GM23248 (cell line): ENCODE measurements at places on chromosomes 3 and 15. TPM values are rescaled to one million over a fixed set of nuclear protein-coding genes. Genes with fewer than 3 reads are reported as not detected.

Gene KLHL6
- total RNA-seq = not detected in 2 replicates

Gene COL7A1
- total RNA-seq = 27.9 and 33.6 TPM in 2 replicates

Gene GTPBP8
- 20.1 and 34.3 TPM in 2 replicates for total RNA-seq

Gene IMP3
- total RNA-seq = 138 and 154 TPM in 2 replicates

Gene OXSM
- 13.1 and 17.5 TPM in 2 replicates for total RNA-seq

Gene OXTR
- 269 and 340 TPM in 2 replicates for total RNA-seq

Gene CXCR6
- not detected in 2 replicates for total RNA-seq

Gene PSTPIP1
- total RNA-seq = 0.38 TPM in 1 of 2 replicates, not detected in the other

Gene MASP1
- 32.1 and 52.3 TPM in 2 replicates for total RNA-seq

Gene BCL2A1
- total RNA-seq = 1.6 TPM in 1 of 2 replicates, not detected in the other

Gene MESP2
- not detected in 2 replicates for total RNA-seq

Gene SUSD5
- total RNA-seq = 0.11 and 0.13 TPM in 2 replicates

Gene GHRL
- not detected in 2 replicates for total RNA-seq

Gene KCNH8
- total RNA-seq = not detected in 2 replicates

Gene ADAMTS17
- not detected in 2 replicates for total RNA-seq

Gene C2CD4A
- not detected in 2 replicates for total RNA-seq

Gene XCR1
- total RNA-seq = not detected in 2 replicates

Gene DNAH1
- total RNA-seq = 4.0 and 7.0 TPM in 2 replicates

Gene SENP2
- 19.0 and 20.4 TPM in 2 replicates for total RNA-seq

Gene CTXN2
- not detected in 2 replicates for total RNA-seq

Gene CPB1
- not detected in 2 replicates for total RNA-seq

Gene A4GNT
- not detected in 2 replicates for total RNA-seq

Gene SSUH2
- 0.13 and 0.76 TPM in 2 replicates for total RNA-seq

Gene USP13
- 4.6 and 8.2 TPM in 2 replicates for total RNA-seq

Gene NEIL1
- 2.9 and 15.9 TPM in 2 replicates for total RNA-seq

Gene FMN1
- 2.0 and 2.2 TPM in 2 replicates for total RNA-seq

Gene CSPG5
- 0.54 TPM in 1 of 2 replicates, not detected in the other for total RNA-seq

Gene NCKIPSD
- total RNA-seq = 32.5 and 39.3 TPM in 2 replicates

Gene ALDH1A3
- 5.8 and 9.9 TPM in 2 replicates for total RNA-seq

Gene CCDC71
- total RNA-seq = 35.4 and 39.7 TPM in 2 replicates

Gene CELSR3
- total RNA-seq = 1.4 TPM in 2 replicates

Gene MUC20
- total RNA-seq = not detected in 2 replicates

Gene SERPINI2
- not detected in 2 replicates for total RNA-seq

Gene TM4SF18
- not detected in 2 replicates for total RNA-seq

Gene CYB561D2
- 29.0 and 37.7 TPM in 2 replicates for total RNA-seq

Gene MST1R
- 0.32 TPM in 1 of 2 replicates, not detected in the other for total RNA-seq

Gene FAM174B
- 1.9 and 4.4 TPM in 2 replicates for total RNA-seq

Gene TFRC
- total RNA-seq = 106 and 107 TPM in 2 replicates

Gene RPP14
- total RNA-seq = 14.9 and 15.7 TPM in 2 replicates

Gene CD200R1
- total RNA-seq = 0.38 TPM in 1 of 2 replicates, not detected in the other

Gene IL17RE
- 0.51 and 5.5 TPM in 2 replicates for total RNA-seq

Gene PATL2
- not detected in 2 replicates for total RNA-seq

Gene SPSB4
- not detected in 2 replicates for total RNA-seq

Gene FRMD5
- total RNA-seq = 0.63 and 2.9 TPM in 2 replicates
